Kidney (tissue), 22 donors: ENCODE measurements at places on chromosomes 6 and 20. TPM values are rescaled to one million over a fixed set of nuclear protein-coding genes. Genes with fewer than 3 reads are reported as not detected.

EZR gene
- 636 TPM for total RNA-seq

CNR1 gene
- total RNA-seq: 4.8 TPM

NMBR gene
- not detected for total RNA-seq

CRISP2 gene
- not detected for total RNA-seq

KCNQ5 gene
- total RNA-seq: 0.50 TPM

BAG2 gene
- 3.2 TPM for total RNA-seq

CPXM1 gene
- total RNA-seq: 5.2 TPM

TRIM10 gene
- 0.79 TPM for total RNA-seq

LAMA5 gene
- total RNA-seq: 342 TPM

ELOVL4 gene
- 0.38 TPM for total RNA-seq

CST5 gene
- total RNA-seq: not detected

PLEKHG1 gene
- total RNA-seq: 58.7 TPM

FAM83B gene
- 12.7 TPM for total RNA-seq

CFAP206 gene
- 2.5 TPM for total RNA-seq

OLIG3 gene
- not detected for total RNA-seq

SUMO4 gene
- 1.9 TPM for total RNA-seq

COL10A1 gene
- total RNA-seq: 0.50 TPM

SLC22A2 gene
- 27.9 TPM for total RNA-seq

PGM3 gene
- total RNA-seq: 31.8 TPM

HDGFL1 gene
- not detected for total RNA-seq

HTR1E gene
- total RNA-seq: not detected

NFKBIL1 gene
- total RNA-seq: 20.0 TPM

VSTM2L gene
- total RNA-seq: 4.1 TPM

LPA gene
- total RNA-seq: not detected
